ENCODE measurements at places on chromosomes 7 and 10. TPM values are rescaled to one million over a fixed set of nuclear protein-coding genes. Genes with fewer than 3 reads are reported as not detected.
A peak's percentile ranks its signal among the peaks of the same experiment; 100 is the strongest.

The SOSTDC1 gene
- 19.8 TPM for total RNA-seq

DNA sequence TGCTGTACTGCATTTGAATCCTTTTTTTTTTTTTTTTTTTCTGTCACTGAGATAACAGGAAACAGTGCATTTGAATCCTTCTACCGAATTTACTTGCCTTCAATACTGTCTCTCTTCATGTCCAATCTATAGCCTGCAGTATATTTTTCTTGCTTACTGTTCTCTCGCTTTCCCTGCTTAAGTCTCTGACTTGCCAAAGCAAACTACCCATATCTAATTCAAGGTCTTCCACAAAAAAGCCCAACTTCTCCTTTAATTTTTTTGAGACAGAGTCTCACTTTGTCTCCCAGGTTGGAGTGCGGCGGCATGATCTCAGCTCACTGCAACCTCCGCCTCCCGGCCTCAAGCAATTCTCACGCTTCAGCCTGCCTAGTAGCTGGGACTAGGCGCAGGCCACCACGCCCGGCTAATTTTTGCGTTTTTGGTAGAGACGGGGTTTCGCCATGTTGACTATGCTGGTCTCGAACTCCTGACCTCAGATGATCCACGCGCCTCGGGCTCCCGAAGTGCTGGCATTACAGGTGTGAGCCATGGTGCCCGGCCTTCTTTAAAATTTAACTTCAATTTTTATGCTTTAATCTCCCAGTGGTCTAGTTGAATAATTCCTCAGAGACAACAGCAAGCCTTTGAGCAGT is 882 bp downstream of the PDCD11 start:
- H3K4me1 ChIP-seq = peaks cover 14% of the 10 kb centered on the region
- no peak for DNase-seq
- H3K27ac ChIP-seq = no peak overlapping the region

DNA sequence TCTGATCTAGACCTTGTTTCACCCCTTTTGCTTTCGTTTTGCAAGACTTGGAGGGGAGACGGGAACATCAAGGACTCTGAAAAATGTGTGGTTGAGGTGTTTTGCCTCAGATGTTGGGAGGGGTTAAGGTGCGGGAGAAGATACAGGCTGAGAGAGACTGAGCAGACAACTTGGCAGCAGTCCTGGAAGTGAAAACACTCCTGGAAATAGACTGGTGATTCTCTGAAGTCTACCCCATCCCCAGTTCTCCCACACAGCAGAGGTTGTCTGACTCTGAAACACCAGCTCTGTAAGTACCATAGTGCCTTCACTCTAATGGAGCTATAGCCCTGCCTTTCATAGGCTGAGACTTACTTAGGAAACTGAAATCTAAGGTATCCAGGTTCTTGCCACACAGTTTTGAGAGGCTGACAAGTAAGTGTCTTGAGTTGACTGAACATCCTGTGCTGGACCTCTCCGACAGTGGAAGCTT is 152.5 kb downstream of the PPP1R9A start:
- no peaks in the 10 kb centered on the region for H3K27me3 ChIP-seq
- H3K27ac ChIP-seq = peak overlapping the region; percentile 39
- no peak overlapping the region for H3K4me3 ChIP-seq
- DNase-seq = peak; percentile 44

GRCh38 chr10:11475831-11476434 is 135.5 kb downstream of the USP6NL start:
- H3K36me3 ChIP-seq = peaks cover 3% of the 10 kb centered on the region
- no peak overlapping the region for H3K27ac ChIP-seq
- H3K4me1 ChIP-seq = peaks cover 4% of the 10 kb centered on the region
- no peak for DNase-seq
- H3K4me3 ChIP-seq = no peak overlapping the region
- no peaks in the 10 kb centered on the region for H3K27me3 ChIP-seq

- DNase-seq = no peak
- no peaks in the 10 kb centered on the region for H3K4me1 ChIP-seq
- no peaks in the 10 kb centered on the region for H3K27me3 ChIP-seq
- H3K27ac ChIP-seq = no peak overlapping the region
- H3K4me3 ChIP-seq = no peak overlapping the region
- H3K36me3 ChIP-seq = no peaks in the 10 kb centered on the region
Measured at GRCh38 chr7:141102436-141102835, 28.6 kb downstream of the TMEM178B start.

Data from muscle of leg (tissue), 16 donors.